Fibroblast of lung (primary cell): ENCODE measurements at places on chromosomes 7 and 10. TPM values are rescaled to one million over a fixed set of nuclear protein-coding genes. Genes with fewer than 3 reads are reported as not detected.

The CELF2 gene
- 18.5 and 25.1 TPM in 2 replicates for total RNA-seq

The PTF1A gene
- total RNA-seq, result not detected in 2 replicates

GRCh38 chr10:106775127-106775526, 389.4 kb downstream of the SORCS1 start:
- DNase-seq, result no peak

- DNase-seq, result no peak
These were observed 90.3 kb downstream of the TMEM168 start for GRCh38 chr7:112699725-112700513.

The CTTNBP2 gene
- 4.4 and 8.3 TPM in 2 replicates for total RNA-seq

DNA sequence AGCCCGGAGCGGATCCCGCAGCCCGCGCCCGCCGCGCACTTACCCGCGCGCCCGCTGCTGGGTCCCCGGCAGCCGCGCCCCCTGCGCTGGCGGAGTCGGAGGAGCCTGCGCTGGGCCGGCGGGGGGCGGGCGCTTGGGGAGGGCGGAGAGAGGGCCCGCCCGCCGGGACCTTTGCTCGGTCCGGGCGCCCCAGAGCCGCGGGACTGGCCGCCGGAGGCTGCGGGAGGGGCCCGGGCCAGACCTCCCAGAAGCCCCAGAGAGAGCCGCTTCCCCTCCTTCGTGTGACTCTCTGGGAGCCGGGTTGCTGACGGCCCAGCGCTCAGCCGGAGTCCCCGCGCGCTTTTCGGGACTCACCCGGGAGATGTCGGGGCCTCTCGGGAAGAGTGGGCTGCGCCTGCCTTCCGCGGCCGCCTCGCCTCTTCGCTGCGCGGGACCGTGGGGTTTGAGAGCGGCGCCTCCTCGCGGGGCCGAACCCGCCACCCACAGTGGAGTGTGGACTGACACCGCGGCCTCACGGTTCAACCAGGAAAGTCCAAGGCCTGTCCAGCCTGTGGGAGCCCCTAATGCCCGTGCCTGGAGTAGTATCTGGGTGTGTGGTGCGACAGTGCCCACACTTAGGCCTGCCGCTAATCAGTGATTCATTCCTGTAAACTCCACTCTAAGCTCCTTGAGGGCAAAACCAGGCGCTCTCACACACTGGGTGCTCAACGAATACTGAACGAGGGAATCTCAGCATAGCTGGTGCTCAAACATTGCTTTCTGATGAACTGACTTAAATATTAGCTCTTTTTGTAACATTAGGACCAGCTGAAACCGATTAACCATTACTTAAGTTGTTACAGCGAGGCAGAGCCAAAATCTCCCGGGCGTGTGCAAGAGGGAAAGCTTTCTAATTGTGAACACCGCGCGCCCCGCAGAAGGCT, at the start of gene GSDME:
TSS of gene GSDME (minus strand) at position 112 of the 923 bp plus-strand sequence. CDS start 7,690 bp downstream, outside the sequence.
- peak; percentile 69 for DNase-seq

DNA sequence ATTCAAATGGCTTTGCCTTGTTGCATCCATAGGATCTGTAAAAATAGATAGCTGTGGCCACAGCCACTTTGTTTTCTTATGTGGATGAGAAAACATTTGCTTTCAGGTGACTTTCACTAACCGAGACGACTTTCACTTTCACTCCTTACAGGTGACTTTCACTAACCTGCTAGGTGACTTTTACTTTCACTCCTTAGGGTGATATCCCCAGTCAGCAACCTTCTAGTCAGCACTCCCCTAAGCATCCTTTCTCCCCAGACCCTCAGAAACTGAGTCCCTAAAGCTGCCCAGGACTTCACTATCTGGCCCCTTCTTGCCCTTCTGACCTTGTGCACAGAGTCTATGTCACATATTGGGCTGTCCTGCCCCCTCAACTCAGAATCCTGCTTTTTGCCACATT, 177.5 kb downstream of the RELN start:
- no peak for DNase-seq

DNA sequence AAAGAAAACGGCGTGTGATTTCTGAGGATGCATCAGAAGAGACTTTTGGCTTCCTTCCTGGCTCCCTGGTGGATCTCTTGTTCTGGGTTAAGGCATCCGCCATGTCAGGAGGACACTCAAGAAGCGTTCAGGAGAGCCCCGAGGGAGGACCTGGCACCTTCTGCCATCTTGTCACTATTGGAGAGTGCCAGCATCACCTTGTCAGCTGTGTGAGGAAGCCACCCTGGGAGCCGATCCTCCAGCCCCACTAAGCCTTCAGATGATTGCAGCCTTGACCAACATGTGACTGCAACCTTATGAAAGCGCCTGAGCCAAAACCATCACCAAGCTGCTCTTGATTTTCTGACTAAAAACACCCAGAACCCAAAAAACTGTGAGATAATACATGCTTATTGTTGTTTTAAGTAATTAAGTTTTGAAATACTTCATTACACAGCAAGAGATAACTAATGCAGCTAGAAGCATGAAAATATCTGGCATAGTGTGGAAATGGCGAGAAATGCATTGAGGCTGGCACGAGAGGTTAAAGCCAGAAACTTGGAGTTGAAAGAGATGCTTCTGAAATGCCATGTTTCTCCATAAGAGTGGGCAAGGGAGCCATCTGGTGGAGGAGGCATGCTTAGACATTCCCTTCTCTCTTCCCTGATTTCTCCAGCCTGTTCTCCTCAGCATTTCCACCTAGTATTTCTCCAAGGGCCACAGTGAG, 5.4 kb upstream of the ZFYVE27 start:
- peak; percentile 82 for DNase-seq

- DNase-seq, result no peak
These were observed 132.7 kb upstream of the KCNMA1 start for GRCh38 chr10:77770081-77770867.

- DNase-seq, result peak; percentile 73
These were observed 5.8 kb downstream of the DKK1 start for GRCh38 chr10:52319926-52320325.

GRCh38 chr10:86077271-86077670, 289.3 kb downstream of the GRID1 start:
- DNase-seq, result no peak

DNA sequence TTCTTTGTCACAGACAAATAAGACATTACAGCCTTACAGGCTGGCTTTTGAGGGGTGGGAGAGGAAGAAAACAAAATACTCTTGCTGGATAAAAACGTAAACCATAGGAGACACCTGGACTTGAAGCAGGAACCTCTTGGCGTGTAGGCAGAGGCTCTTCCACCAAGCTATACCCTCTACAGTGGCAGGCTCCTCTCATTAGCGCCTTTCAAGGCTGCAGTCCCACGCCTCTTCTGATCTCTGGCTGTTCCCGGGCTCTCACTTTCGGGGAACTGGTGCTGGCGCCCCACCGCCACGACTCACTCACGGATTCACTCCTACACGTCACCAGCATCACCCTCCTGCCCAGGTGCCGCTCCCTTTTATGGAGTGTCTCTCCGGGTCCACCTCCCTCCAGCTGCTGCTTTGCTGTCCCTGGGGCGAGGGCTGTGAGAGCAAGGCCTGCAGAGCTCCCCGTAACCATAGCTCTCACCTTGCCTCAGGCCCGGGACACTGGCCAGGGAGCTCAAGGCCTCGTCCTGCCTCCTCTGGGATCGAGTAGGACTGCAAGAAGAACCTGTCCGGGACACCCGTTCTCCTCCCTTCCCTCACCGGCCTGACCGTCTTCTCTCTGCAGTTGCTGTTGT, 62.6 kb downstream of the ZNF777 start:
- no peak for DNase-seq

The STEAP1 gene
- 60.9 and 69.9 TPM in 2 replicates for total RNA-seq

- DNase-seq, result no peak
These were observed 199.7 kb downstream of the TNS3 start for GRCh38 chr7:47382200-47382599.

- DNase-seq, result no peak
These were observed at the start of gene INMT for GRCh38 chr7:30751696-30752273. Gene INMT (plus strand): TSS chr7:30752135. CDS start chr7:30752151, 16 bp downstream.

- DNase-seq, result peak; percentile 76
These were observed 176.5 kb downstream of the TCF7L2 start for GRCh38 chr10:113126229-113127201.

DNA sequence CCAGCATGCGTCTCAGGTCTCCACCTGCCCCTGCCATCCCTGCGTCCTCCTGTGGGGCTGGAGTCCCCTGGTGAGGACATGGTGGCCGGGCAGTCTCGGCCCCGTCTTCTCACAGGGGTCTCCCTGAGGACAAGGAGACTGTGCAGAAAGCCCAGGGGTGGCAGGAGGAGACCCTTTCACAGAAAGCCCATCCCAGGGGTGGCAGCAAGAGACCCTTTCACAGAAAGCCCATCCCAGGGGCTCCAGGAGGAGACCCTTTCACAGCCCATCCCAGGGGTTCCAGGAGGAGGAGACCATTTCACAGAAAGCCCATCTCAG, 14.8 kb upstream of the CHST12 start:
- no peak for DNase-seq

DNA sequence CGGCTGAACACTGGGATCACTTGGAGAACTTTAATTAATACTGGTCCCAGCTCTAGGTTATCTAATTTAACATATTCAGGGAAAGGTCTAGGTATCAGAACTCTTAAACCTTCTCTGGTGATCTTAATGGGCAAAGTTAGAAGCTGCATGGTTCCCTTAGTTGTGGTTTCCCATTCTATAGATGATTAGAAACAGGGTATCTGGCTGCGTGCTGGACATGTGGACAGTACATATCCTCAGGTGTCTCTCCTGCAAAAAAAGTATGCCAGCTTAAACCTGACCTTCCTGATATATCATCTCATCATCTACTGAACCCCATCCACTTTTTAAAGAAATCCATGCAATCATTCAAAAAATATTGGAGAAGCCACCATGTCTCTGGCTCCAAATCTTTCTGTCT, 284.5 kb upstream of the DKK1 start:
- no peak for DNase-seq

DNA sequence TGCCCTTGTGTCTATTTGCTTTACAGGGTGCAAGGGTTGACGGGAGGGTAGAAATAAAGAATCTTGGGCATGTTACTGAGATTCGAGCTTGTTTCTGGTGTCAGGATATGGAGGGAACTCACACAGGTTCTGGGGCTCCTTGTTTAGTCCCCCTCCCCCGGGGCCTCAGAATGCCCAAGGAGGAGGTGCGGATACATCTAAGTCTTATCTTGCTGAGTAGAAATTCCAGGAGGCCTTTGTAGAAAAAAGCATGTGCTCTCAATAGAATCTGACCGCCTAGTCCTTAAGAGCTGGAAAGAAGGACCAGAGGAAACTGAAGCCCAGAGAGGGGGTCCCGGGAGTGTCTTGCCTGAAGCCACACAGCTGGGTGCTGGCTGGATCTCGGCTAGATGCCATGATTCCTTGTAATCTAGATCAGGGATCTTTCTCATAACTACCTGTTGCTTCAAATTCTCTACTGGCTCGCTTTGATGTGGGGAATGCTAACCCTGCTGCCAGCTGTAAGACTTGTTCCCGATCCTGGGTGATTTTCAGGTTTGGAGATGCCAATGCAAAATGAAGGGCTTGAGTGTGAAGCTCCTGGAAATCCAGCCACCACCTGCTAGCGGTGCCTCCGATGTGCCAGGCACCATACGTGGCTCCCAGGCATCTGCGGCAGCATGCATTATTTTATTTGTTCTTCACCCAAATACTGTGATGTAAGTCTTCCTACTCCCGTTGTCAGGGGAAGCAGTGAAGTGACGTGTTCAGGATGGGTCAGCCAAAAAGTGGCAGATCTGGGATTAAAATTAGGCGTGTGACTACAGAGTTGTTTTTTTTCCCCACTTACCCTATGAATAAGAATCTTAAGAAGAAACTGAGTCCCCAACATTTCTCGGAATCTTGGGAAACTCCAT, 226.0 kb downstream of the TCF7L2 start:
- DNase-seq, result no peak

The SPOCK2 gene
- total RNA-seq, result 0.26 and 0.33 TPM in 2 replicates

GRCh38 chr10:89241486-89242344, 9.9 kb downstream of the LIPA start:
- DNase-seq, result no peak

DNA sequence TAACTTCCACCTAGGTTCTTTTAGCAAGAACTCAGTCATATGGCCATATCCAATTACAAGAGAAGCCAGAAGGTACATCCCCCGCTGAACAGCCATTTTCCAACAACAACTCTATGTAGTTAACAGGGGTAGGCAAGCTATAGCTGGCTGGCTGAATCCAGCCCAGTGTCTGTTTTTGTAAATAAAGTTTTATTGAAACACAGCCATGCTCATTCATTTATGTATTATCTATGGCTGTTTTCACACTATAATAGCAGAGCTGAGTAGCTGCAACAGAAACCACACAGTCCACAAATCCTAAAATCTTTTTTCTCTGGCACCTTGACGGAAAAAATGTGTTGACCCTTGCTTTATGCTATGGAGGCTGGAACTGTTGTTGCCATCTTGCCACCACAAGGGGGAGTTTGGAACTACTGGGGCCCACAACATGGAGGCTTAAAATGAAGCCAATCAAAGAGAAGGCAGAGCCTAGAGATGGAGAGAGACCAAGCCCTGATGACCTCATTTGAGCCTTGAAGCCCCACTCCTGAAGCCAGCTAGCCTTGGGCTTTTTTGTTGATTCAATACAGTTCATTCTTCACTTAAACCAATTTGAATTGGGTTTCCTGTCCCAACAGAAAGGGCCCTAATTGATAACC, 33.3 kb upstream of the XPNPEP1 start:
- DNase-seq, result peak; percentile 43

DNA sequence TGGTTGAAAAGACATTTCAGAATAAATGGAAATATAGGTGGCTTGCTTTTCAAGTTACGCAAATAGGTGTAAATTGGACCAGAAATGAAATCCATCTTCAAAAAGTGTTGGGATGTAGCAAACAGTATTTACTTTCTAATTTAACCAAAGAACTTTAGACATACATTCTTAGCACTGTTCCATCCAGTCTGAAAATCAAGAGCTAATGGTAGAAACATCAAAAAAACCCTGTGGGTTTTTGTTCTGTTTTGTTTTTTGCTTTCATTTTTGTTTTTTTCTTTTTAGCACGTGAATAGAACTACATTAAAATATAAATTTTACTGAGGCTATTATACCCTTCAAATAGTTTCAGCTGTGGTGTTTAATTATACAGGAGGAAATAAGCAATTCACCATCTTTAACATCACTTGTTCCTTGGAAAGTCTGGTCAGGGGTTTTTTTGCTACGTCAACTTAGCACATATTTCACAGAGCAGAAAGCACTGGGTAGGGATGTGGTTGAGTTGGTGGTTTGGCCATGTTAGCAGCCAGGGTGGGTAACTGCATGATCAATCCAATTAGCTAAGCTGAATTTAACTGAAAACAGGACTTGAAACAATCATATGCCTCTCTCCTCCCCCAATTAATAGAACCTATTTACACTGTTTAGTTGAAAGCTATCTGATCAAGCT, 275.4 kb upstream of the PFKP start:
- no peak for DNase-seq

- no peak for DNase-seq
These were observed 428.8 kb downstream of the KCNMA1 start for GRCh38 chr10:77208684-77209256.

DNA sequence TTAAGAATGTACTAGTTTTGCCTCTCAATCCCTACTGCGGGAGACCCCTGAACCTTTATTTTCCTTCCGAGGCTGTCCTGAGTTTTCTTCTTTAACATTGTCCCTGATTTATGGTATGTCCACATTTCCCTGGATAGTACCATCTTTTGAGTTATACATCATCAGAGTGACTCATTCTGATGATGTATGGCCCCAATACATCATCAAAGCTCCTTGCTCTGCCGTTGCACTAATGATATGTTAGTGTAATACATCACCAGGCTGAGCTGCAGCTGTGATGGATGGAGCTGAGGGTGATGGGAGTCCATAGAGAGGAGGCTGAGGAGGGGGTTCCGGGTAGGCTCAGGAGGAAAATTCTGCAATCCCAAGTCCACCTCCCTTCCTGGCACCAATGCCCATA, 986.5 kb downstream of the KCNMA1 start:
- DNase-seq, result no peak
